Activated CD4-positive, CD25-positive, alpha-beta regulatory T cell treated with anti-CD3 and anti-CD28 coated beads, Interleukin-2, amount 50 U/mL, for 24 hours (primary cell): ENCODE measurements at places on chromosomes 11 and 22.

GRCh38 chr11:129042503-129042902 is 99.8 kb upstream of the TP53AIP1 start:
- ATAC-seq: no peak

DNA sequence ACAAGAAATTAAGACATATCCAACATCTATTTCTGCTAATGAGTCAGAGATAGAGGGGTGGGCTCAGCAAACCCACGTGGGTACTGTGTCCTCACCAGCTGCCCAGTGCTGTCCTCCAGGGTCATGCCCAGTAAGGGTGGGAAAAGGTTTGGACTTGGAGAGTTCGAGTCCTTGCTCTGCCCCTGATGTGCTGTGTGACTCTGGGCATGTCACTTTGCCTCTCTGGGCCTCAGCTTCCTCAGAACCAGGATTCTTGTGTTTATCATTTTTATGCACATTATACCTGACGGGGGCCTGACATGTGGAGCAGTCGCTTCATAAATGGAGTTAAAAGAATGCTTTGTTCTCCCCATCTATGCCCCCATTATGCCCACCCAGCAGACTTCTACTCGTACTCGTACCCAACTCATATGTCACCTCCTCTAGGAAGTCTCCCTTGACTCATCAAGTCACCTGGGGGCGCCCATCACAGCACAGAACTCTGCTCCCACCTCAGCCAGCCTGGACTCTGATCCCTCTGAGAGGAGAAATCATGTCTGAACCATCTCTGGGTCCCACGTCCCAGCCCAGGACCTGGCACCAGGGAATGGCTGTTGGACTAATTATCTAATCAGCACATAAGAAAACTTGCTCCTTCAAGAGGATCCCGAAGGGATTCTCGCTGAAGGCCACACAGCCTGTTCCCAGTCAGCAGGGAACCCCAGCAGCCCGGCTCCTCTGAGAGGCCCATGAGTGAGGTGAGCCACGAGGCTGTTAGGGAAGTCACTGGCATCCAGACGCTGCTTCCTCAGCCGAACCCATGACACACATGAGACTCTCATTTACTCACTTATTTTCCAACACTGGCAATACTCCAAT is 38.7 kb upstream of the TSKU start:
- ATAC-seq: no peak

DNA sequence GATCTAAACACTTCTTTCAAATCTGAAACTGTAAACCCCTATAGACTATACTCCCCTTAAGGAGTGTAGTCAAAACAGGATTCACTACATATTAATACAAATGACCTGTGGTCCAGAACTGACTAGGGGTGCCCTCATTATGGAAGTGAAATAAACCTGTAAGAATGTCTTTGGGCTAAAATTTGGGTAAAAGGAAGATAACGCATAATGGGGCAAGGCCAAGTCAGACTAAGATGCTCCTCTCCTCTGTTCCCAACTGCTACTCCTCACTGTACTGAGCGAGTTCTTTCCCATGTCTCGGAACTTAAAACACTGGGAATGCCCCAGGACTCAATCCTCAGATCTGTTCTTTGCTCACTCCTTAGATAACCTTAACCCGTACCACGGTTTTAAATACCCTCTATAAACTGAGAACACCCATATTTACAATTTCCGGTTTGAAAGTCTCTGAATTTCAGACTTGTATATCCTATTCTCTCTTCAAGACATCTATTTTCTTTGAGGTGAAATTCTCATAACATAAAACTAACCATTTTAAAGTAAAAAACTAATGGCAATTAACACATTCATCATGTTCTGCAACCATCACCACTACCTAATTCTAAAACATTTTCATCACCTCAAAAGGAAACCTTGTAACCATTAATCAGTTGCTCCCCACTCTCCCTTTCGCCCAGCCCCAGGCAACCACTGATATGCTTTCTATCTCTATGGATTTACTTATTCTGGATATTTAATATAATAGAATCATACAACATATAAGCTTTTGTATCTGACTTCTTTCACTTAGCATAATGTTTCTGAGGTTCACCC is 4.0 kb downstream of the THAP12 start:
- no peak for ATAC-seq

DNA sequence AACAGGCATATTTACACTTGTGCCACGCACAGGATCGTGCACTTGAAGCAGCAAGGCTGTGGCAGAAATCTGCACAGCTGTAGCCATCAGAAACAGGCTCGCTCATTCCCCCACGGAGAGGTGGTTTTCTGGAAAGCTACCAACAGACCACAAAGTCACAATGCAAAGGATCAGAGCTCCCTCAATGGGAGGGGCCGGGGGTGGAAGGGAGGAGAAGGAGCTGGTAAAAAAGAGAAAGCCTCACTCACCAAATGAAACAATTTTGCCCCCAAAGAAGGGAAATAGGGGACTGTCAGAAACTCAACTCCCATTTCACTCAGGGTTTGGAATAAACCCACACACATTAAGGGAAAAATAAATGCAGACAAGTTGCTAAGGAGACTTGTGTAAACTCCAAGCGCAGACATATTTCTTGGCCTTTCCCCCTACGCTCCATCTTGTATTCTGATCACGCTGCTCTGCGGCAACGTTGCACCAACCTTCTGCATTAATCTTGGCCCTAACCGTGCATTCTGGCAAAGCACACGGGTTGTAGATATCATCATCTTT is 43.2 kb upstream of the BLID start:
- ATAC-seq: no peak

GRCh38 chr22:17303840-17304779 is 65.2 kb upstream of the CECR2 start:
- ATAC-seq: peak; percentile 99

GRCh38 chr11:3188496-3189195 is 23.5 kb upstream of the OSBPL5 start:
- no peak for ATAC-seq

DNA sequence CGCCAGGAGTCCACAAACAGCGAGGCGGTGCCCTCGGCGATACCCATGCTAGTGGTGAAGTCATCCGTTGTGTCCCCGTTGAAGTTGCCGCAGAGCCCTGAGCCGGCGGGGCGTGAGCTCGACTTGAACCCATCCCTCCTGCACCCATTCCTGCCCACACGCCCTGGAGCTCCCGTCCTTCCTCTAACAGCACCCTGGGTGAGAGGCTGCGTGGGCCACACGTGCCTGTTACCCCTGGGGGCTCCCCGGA is 8.3 kb downstream of the MUC6 start:
- ATAC-seq: no peak

DNA sequence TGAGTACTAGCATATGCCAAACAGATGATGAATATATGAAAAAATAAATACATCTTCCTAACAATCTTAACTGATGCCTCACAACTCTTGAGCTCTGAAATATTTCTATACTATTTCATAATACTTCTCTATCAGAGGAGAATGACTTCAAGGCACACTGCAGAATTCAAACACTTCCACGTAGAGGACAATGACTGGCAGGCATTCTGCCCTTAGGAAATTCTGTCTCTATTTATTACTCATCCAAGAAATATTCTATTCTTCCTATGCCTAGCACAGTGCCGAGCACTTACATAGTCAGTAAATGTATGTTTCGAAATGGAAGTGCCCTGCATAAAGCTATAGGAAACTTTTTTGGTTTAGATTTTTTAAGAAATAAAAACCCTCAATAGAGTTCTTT is 809.1 kb downstream of the DLG2 start:
- ATAC-seq: no peak

DNA sequence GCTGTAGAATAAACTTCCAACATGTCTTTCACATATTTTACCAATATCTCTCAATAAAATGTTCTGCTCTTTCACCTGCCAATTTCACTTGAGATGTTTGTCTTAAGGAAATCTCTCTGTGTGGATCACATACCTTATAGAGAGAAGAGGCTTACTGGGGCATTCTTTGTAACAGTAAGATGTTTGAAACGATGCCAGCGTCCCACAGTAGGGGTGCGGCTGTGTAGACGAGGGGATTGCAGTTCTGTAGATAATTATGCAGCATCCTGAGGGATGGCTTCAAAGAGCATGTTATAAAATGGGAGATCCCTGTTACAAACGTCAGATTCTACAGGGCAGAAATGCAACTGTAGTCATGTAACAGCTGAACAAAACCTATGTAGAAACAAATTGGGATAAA is 200.0 kb downstream of the TBC1D22A start:
- no peak for ATAC-seq
